Fibroblast of skin of right biceps (primary cell): ENCODE measurements at places on chromosomes 3 and 15.

DNA sequence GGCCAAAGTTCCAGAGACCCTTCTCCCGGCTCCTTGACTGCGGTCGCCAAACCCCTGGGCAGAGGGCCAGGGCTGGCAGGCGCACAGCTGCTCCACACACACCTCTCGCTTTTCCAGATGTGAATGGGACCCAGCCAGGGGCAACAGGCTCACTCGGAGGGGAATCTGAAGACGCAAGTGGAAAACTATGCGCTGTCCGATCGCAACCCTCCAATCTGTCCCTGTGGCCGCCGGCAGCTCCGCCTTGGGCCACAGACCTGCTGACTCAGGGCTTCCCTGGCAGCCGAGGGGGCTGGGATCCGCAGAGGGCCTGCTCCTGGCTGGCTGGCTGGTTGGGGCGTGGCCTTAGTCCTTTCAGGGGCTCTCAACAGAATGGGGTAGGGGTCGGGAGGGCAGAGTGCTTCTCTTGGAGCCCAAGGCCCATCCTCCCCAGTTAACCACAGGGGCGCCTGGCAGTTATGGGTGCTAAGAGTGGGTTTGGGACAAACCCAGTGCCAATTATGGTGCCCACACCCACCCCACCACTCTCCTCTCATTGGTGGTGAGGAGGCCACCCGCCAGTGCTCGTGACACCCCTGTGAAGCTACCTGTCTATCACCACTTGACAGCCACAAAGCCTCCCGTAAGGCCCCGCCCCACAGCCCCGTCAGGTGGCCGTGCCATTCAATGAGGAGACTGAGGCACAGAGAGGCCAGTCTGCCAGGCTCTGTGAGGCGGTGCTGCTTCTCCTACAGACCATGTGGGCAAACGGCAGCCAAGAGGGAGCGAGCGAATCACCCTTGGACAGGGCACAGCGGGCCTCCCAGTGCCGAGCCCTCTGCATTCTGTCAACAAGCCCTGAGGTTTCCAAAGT lies 53.8 kb downstream of the IQSEC1 start:
- peak; percentile 79 for DNase-seq

GRCh38 chr3:10674578-10674977 lies 141.4 kb upstream of the SLC6A11 start:
- DNase-seq: no peak

DNA sequence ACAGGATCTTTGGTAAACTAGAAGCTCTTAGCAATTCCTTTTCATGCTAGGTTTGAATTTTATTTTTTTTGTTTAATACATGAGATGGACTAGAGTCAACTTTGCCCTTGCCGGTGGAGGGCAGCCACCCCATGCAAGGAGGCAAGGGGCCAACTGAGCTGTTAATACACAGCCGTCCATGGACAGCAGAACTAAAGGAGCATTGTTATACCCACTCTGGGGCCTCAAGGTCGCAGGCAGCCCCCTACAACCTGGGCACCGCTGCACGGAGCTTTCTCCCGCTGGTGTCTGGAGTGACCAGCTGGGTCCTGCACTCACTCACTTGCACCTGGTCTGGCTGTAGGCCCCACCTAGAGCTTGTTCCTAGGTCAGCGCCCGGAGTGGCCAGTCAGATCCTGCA lies 47.9 kb upstream of the ACKR4 start:
- no peak for DNase-seq

GRCh38 chr3:1903111-1903510 lies 195.6 kb upstream of the CNTN4 start:
- no peak for DNase-seq

- DNase-seq: no peak
Measured at GRCh38 chr3:127589600-127590281, 792 bp downstream of the TPRA1 start.

DNA sequence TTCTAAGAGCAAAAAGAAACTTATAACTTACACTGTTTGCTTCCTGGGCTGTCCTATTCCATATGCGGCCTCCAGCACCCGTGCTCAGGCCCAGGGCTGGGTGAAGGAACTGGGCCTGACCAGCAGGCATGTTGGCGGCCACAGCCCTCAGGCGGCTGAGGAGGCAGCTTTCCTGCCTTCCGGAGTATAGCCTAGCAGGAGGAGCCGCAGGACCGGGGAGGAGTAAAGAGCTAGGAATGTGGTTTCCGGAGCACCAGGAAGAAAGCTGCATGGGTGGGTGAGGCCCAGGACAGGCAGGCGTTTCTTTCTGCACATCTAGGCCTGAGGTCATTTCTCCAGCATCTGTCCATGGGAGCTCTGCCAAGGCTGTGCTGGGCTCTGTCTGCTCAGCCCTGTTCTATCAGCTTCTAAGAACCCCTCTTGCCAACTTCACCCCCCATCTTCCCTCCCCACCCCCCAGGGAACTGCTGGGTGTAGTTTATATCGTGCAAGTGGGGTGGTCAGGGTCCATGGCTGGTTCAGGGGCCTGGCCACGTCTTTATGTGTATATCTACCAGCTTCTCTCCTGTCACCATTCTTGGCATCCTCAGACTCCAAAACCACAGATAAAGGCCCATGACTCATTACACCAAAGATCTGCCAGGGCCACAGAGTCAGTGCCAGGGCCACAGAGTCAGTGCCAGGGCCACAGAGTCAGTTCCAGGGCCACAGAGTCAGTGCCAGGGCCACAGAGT lies 7.8 kb upstream of the KIF7 start:
- peak; percentile 90 for DNase-seq

DNA sequence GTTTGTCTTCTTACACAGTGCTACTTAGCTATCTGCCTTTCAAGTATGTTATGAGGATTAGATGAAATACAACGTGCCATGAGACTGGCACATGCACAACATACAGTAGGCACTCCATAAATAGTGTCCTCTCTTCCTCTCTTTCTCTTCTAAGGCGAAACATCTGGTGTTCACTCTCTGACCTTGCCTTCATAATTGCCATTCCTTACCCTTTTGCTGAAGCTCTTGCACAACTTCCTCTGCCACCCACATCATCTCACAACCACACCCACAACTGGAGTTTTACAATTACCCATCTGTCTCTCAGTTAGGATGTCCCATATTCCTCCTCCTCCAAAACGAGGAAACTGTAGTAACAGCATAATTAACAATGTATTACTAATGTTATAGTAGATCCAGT lies 26.4 kb upstream of the ACP3 start:
- peak; percentile 11 for DNase-seq

DNA sequence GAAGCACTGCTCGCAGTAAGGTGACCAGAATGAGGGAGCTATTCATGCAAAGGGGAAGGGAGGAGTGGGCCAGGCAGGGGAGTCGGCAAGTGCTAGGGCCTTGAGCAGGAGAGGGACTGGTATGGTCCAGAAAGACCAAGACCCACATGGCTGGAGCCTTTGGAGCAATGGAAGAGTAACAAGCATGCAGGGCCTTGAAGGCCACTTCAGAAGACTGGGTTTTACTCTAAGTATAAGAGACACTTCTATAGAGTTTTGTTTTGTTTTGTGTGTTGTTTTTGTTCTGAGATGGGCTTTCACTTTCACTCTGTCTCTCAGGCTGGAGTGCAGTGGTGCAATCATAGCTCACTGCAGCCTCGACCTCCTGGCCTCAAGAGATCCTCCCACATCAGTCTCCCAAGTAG lies 42.0 kb downstream of the BFSP2 start:
- no peak for DNase-seq

GRCh38 chr15:58528188-58528870 lies 96.5 kb downstream of the LIPC start:
- peak; percentile 61 for DNase-seq

DNA sequence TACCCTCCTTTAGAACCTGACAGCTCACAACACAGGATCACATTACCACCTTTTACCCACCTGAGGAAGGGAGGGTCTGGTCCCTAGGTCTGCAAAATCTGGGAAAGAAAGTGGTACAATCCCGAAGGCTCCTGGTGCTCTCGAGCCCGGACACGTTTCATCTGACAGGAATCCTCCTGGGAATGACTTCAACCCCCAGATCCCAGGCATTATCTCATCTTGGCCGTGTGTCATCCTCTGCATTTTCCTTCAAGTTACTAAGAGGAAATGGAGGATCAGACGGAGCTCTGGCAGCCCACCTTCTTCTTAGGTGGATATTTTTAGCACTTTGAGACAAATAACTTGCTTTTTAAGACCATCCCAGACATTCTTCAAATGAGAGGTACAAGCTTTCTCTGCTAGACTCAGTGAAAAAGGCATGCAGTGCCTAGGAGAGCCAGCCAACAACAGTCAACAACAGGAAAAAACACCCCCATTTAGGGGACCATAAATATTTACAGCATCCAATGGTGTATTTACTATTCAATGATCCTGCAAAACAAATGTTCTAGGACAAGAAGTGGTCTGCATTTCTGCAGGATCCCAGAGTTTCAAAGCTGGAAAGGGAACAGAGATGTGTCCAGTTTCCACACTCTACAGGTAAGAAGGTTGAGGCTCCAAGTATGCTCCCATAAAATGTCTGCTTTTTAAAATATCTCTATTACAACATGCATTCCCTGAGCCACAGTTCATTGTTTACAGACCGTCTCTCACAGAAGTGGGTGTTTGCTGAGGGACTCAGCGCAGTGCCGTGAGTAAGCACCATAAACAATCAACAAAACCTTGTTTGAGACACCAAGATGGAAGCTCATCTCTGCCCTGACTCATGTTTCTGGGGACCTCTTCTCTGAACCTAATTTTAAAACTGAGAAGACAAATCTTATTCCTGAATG lies 38.3 kb upstream of the ARHGEF3 start:
- peak; percentile 70 for DNase-seq

DNA sequence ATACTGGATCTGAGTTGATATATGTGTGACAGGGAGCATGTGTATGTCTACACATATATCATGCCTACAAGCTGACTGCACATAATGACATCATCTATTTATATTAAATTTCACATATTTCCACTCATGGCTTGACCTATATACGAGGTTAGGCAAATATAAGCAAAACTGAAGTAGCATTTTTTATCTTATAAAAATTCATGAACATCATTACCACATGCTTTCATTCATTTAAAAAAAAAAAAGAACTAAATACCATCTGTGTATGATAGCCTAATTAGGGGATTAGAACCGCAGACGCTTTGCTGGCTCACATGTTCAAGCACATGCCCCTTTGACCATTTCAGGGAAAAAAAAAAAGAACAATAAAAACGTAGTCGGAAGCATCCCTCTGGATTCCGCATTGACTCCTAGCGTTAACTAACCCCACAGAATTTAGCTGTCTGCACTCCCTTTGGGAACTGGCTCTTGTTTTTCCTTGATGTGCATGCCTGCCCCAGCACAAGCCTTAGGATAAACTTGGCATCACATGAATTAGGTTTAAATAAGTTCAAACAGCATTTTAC lies 888.4 kb downstream of the ROBO1 start:
- peak; percentile 52 for DNase-seq

DNA sequence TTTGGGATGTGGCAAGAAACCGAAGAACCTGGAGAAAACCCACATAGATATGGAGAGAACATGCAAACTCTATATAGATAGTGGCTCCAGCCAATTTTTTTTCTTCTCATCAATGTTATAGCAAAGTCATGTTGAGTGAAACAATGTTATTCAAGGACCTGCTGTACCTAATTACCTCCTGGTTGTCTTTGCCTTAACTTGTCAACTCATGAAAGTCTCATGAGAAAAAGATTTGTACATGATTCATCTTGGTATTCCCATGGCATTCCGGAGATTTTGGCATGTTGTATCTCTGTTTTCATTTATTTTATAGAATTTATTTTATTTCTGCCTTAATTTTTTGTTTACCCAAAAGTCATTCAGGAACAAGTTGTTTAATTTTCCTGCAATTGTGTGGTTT lies 303.8 kb upstream of the CDIN1 start:
- DNase-seq: peak; percentile 5

DNA sequence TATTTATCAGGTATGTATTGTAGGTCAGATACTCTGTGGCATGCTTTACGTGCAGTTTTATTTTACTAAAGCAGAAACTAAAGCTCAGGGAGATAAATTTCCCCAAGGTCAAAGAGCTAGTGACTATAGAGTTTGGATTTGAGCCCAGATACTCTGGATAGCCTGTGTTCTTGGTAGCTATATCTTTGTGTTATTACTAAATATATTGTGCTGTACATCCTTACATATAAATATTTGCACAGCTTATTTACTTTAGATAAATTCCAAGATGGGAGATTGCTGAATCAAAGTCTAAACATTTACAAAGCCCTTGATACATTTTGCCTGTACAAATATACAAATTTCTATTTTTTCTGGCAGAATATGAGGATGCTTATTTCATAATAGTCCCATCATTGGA lies 660.9 kb upstream of the NAALADL2 start:
- no peak for DNase-seq

DNA sequence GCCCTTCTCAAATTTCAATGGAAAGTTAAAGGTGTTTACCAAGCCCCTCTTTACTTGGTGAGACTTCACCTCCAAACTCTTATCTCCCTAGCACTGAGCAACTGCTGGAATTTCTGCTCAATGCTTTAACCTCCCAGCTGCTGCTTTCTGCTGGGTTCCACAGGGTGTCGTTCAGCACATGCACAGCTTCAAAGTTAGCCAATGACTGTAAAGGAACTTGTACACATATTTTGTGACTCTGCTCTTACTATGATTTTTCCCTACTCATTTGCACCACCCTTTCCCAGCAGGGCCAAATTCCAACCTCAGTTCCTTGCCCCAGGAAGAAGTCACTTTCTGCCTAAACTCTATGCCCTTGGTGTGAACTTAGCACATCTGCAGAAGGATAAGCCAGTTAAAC lies 89.7 kb downstream of the ULK4 start:
- DNase-seq: no peak

GRCh38 chr3:153631664-153632063 lies 469.6 kb downstream of the RAP2B start:
- DNase-seq: no peak

GRCh38 chr3:9226326-9226725 lies 23.1 kb downstream of the SRGAP3 start:
- peak; percentile 64 for DNase-seq

DNA sequence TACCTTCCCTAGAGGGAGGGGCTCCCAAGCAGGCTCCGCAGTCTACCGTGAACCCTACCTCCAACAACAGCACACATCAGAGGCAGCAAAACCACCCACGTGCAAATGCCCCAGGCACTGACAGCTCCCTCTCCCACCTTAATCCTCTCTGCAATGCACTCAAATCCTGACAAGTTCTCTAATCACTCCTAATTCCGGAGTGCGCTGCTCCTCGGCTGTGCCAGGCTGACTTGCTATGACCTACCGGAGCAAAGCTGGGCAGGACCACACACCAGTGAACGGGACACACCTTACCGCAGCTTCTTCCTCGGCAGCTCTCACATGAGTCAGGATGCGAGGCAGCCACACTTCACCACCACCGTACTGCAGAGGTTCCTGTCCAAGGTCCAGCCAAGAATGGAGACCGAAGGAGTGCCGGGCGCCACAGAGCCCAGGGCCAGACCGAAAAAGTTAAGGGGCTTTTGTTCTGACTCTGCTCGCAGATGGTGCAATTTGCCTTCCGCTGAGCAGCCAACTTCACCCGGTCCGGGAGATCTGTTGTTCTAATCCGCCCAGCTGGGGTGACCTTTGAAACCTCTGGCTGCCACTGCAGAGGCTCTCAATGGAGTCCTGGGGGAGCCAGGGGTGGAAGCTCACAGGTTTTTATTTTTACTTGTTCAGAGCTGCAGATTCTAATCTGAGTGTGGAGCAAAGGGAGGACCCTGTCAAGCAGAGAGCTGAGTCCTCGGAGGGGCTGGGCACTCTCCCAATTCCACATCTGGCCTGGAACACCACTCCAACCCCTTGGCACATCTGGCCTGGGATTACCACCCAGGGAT lies 84.4 kb downstream of the MYLK start:
- peak; percentile 44 for DNase-seq
